ENCODE measurements at places on chromosomes 3 and 15. TPM values are rescaled to one million over a fixed set of nuclear protein-coding genes. Genes with fewer than 3 reads are reported as not detected.

GRCh38 chr15:80560601-80561400 lies 134.3 kb upstream of the ABHD17C start:
- DNase-seq, result no peak

TBCCD1 gene
- total RNA-seq, result 12.9 TPM

GRCh38 chr15:49045751-49046219 lies 461 bp downstream of the SECISBP2L start:
- no peak for DNase-seq

CHRNA7 gene
- total RNA-seq, result 0.23 TPM

GRCh38 chr3:46536758-46537157 lies 29.3 kb downstream of the LRRC2 start:
- no peak for DNase-seq

DNA sequence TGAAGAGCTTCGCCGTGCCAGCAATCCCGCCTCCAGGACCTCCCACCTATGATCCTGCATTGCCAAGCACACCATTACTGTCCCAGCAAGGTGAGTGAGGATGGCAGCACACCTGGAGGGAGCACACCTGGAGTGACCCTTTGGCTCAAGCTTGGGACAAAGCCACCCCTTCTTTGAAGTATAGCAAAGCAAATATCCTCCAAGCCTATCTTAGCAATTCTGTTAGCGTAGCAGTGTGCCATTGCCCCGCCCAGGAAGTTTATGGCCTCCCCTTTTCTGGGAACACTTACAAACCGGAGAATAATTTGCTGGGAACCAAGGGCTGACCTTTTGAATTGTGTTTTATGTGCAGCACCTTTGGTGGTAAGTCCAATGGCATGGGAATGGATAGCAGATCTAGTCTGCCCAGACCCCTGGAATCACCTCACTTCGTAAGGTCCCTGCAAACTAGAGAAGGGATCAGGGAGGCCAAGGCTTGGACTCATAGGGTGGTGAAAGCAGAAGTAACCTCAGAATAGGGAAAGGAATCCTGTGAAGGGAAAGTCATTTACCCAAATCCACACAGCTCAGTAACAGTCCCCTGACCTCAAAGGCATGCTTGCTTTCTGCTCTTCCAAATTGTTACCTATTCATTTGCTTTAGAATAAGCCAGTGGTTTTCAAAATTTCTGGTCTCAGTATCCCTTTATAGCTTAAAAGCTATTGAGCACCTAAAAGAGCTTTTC lies 70.1 kb downstream of the HCN4 start:
- no peak for DNase-seq

- DNase-seq, result no peak
Observed at GRCh38 chr3:81443457-81443782, 318.0 kb downstream of the GBE1 start.

Measured in T-helper 17 cell (primary cell).